ENCODE measurements at places on chromosomes 13 and 19. TPM values are rescaled to one million over a fixed set of nuclear protein-coding genes. Genes with fewer than 3 reads are reported as not detected.

DNA sequence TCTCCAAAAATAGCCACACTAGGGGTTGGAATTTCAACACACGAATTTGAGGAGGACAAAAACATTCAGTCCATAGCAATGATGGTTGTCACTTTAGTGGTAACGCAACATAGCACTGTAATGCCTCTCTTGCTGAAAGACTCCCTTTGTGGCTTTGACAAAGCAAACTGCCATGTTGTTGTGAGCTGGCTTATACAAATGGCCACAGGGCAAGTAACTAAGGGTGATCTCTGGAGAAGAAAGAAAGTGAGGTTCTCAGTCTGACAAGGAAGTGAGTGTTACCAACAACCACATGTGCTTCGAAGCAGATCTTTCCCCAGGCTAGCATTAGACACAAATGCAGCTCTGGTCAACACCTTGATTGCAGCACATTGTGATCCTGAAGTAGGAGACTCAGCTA, 79.1 kb upstream of the PCDH17 start:
- no peak for DNase-seq

DNA sequence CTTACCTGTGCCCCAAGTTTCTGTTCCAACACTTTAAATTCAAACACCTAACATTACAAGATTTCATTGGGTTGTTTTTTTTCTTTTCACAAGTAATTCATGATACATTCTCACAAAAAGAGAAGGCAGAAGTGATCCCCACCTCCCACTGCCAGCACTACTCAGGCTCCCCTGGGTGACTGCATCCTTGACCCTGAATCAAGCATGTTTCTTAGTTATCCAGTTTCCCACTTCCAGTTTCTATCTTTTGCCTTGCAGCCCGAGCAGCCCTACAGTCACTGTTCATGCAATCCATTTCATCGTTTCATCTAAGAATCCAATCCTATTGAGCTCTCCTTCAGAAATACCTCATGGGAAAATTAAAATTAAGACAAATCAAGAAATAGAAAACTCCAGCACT, 61.4 kb downstream of the RNASEH2B start:
- no peak for DNase-seq

KIR2DL4 gene
- total RNA-seq = not detected

MIA gene
- 18.5 TPM for total RNA-seq

GRCh38 chr19:4693471-4694121, 23.5 kb upstream of the MYDGF start:
- DNase-seq = no peak

GRCh38 chr13:74101436-74101835, 32.8 kb downstream of the KLF12 start:
- DNase-seq = no peak

DNA sequence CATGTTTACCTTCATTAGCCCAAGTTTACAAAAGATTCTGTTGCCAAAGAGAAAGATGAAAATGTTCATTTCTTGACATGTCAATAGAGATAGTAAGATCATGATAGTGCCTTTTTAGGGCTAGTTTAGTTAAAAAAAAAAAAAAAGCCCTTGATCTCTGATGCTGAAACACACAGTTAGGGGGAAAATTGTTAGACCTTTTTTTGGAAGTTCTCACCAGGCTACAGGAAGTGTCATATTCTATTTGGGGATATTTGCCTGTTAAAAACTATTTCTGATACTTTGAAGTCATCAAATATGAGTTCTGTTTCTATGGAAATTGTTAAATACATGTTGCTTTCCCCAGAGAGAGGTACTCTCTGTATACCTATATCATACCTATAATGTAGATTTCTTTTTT, 21.6 kb downstream of the SLAIN1 start:
- DNase-seq = no peak

NLRP4 gene
- total RNA-seq = not detected

GRCh38 chr13:95180513-95181245, 120.6 kb downstream of the ABCC4 start:
- no peak for DNase-seq

PRSS57 gene
- total RNA-seq = not detected

NDUFA3 gene
- 21.0 TPM for total RNA-seq

OR7D2 gene
- total RNA-seq = not detected

DNA sequence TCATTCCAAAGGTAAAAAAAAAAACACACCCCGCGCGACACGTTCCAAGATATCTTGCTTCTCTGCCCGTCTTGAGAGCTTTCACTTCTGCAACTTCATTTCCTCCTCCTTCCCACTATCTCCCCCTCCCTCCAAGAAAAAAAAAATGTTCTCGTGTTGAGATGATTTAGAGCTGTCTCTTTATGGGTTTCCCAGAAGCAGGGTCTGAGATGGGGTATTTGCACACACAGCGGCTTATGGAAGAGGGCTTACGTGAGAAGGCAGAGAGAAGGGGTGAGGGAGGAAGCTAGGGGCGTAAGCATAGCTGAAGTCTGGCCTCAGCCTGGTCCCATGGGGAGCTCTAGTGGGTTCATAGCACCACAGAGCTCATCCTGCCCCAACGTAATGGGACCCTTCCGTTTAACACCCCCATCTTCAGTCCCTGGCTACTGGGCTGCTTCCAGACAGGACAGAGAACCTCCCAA, 31.3 kb upstream of the USE1 start:
- no peak for DNase-seq

DNA sequence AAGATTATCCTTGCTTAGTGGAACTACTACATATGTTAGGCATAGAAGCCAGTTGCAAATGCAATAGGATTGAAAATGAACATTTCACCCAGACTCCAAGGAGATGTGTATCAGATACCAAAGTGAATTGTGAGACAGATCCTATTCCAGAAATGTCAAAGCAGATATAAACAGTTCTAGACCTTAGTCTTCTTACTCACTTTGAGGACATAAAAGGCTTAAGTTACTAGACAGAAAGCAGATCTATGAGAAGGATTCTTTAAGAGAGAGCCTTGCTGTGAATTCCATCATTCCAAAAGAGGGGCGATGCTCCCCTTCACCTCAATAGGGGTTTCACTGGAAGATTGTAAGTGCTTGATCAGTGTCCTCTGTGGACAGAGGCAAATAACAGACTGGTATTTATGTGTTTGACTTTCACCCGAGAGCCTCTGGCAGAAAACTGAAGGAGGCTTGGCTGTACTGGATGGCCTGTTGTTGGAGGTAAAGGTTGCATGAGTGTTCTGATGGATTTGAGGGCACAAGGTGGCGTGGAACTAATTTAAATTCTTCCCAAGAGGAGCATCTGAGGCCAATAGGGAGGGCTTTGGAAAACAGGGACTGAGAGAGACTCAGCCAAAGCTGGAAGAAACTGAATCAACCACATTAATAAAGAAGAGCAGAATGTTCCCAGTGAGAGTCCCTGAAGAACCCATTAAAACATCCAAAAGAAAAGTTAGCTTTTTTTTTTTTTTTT, 194.8 kb downstream of the DCLK1 start:
- DNase-seq = peak; percentile 75

- DNase-seq = no peak
Observed at GRCh38 chr19:29191005-29191404, 21.9 kb downstream of the UQCRFS1 start.

DNA sequence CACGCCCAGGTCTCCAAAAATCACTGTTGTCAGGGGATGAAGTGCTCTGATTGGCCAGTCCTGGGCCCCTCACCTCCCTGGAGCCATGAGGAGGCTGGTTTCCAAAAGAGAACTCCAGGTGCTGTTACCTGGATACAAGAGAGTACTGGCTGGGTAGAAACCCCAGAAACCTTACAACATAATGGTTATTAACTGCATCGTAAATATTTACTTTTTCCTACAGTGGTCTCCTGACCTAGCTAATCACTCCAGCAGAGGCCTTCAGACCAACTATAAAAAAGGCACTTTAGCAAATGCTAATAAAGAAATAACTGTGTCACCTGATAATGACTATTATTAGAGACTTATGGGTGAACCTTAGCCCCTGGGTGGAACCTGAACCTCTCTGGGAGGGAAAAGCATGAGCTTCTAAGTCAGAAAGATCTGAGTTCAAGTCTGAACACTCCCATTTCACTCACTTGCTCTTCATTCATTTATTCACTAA, 1.5 kb upstream of the IGSF23 start:
- DNase-seq = no peak

IFNL1 gene
- total RNA-seq = not detected

DNA sequence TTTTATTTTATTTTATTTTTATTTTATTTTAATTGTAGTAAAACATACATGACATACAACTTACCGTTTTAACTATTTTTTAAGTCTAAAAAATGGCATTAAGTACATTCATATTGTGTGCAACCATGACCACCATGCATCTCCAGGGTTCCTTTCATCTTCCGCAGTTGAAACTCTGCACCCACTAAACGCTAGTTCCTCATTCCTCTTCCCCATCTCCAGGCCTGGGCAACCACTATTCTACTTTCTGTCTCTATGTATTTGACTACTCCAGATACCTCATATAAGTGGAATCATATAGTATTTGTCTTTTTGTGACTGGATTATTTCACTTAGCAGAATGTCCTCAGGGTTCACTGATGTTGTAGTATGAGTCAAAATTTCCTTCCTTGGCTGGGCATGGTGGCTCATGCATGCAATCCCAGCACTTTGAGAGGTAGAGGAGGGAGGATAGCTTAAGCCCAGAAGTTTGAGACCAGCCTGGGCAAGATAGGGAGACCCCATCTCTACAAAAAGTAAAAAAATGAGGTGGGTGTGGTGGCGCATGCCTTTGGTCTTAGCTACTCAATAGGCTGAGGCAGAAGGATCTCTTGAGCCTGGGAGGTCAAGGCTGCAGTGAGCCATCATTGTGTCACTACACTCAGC, 55.7 kb upstream of the ZNF507 start:
- DNase-seq = no peak

TNFRSF19 gene
- 1.3 TPM for total RNA-seq

DNA sequence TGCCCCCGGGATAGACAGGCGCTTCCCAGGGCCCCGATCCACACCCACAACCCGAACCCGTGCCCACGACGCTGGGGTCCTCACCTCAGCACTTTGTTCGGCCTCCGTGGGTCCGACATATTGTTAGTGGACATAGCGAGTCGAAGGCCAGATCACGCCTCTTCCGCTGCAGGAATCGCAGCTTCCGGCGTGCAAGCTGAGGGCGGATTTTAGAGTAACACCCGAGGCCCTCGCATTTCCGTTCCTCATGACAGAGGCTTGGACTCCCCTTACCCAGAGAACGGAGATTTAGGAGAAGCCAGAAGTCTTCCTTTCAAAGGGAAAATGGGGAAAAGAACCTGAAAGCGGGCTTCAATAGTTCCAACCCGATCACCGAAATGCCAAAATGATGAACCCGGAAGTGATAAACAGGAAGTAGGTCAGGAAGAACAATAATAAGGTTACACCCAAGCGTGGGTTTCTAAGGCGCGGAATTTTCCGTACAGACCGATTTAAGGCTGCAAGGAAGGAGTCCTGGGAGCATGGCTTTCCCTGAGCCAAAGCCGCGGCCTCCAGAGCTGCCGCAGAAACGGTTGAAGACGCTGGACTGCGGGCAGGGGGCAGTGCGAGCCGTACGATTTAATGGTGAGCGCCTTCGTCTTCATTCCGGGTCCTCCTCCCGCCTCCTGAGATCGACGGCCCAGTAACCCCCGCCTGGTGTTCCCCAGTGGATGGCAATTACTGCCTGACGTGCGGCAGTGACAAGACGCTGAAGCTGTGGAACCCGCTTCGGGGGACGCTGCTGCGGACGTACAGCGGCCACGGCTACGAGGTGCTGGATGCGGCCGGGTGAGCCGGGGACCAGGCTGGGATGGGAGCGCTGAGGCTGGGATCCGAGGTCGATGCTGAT, 2.9 kb downstream of the WDR83 start:
- DNase-seq = peak; percentile 91

MZF1 gene
- 13.6 TPM for total RNA-seq

- no peak for DNase-seq
Observed at GRCh38 chr19:45866400-45867176, 2.5 kb downstream of the FOXA3 start.
